H9 (cell line): ENCODE measurements at places on chromosomes 3 and 15.

DNA sequence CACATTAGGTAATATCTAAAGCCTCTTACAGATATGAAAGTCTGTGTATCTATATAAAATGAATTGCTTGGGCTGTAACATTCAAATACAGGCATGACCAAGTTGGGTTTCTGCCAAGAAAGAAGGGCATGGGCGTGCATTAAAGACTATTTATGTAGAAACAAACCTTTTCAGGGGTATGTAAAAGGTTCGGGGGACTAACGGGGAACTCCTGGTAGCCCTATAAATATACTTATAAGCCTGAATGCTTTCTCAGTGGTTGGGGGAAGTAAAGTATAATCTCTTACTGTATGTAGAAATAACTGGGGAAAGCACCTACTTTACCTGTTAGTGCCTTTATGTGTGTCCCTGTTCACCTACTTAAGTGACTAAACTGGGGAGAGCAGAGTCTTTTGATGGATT, 154.5 kb upstream of the TBL1XR1 start:
- H3K36me3 ChIP-seq: no peaks in the 10 kb centered on the region
- H3K27me3 ChIP-seq: peaks cover 14% of the 10 kb centered on the region; the same call in 1 of the 2 replicates
- H3K4me1 ChIP-seq: no peaks in the 10 kb centered on the region; the same call in 1 of the 2 replicates
- H3K4me3 ChIP-seq: no peak overlapping the region
- H3K27ac ChIP-seq: no peak overlapping the region
- no peak for DNase-seq

DNA sequence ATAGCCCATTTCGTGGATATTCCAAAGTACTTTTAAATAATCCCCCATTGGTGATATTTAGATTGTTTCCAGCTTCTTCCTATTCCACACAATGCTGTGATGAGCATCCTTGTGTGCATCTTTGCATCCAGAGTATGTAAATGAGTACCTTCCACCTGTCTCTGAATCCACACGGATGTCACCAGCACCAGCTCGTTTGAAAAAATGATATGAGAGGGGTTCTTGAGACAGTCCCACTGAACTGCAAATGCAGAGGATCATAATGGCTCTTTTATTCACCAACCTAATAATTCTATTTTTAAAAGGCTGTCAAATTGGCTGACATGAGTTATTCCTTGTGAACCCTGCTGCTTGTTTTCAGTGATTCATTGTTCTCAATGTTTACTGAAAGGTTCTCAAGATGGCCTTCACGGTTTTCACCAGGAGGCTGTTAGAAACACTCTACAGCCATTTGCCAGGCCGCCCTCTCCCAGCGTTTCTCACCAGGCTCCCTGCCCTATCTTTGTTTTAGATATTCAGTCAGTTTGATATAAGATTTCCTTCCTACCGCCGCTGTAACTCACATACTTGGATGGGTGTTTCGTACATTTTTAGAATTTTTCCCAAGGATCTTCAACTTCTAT, 96.7 kb upstream of the PTPRG start:
- DNase-seq: no peak
- H3K4me1 ChIP-seq: no peaks in the 10 kb centered on the region
- H3K27ac ChIP-seq: no peak overlapping the region
- no peak overlapping the region for H3K4me3 ChIP-seq
- H3K27me3 ChIP-seq: no peaks in the 10 kb centered on the region

DNA sequence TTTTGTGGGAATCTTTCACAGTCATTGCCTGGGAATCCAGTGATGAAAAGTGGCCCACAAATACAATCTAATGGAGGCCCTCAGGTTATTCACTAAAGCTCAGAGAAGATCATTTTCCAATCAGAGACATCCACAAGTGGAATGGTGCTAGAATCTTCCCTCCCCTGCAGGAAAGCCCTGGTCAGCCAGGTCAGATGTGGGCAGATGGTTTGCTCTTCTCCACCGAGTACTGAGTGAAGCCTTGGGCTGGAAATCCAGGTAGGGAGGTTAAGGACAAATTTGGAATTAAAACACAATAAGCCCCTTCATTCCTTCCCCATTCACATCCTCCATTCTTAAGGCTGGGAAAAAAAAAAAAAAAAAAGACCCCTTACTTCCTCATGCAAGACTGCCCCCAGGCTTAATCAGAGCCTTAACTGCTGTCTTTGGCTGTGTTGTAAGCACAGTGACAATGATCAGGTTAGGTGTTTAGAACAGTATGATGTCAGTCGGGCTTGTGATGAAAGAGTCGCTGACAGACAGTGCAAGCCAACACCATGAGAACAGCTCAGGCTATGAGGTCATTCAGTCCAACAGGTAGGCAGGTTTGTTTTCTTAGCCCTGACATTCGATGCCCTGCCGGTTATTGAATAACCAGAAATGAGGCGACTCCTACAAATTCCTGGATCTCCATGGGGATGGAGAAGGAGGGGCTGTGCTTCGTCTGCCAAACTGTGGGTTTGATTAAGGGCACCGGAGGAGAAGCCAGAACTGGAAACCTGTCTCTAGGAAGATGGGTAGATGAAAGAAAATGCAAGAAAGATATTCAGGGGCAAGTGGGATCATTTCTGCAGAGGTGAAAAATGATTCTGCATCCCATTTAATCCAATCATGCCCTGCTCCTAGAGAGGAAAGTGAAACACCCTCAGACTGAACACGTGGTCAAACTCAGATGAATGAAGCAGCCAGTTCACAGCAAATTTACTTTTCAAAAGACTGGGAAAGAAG, 23.5 kb upstream of the HES1 start:
- no peaks in the 10 kb centered on the region for H3K27me3 ChIP-seq
- no peaks in the 10 kb centered on the region; the same call in 2 of the 3 replicates for H3K36me3 ChIP-seq
- H3K4me1 ChIP-seq: peaks cover 2% of the 10 kb centered on the region; the same call in 1 of the 2 replicates
- no peak for DNase-seq

DNA sequence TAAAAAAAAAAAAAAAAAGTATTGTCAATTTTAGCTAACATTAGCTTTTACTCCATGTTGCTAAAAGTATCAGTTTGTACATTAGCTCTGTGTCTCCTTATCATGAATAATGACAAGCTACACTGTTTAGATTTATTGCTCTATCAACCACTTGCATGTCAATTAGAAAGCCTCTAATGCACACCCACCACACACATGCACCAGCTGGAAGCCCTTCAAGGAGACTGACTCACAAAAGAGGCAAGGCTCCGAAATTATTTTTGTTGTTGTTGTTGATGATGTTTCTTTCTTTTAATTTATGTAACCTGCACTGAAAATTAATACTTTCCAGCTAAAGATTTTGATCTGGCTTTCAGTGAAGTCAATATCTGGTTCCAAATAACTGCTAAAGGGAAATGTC, 71.5 kb downstream of the ETFA start:
- no peak overlapping the region for H3K4me3 ChIP-seq
- H3K36me3 ChIP-seq: peaks cover 5% of the 10 kb centered on the region; the same call in 1 of the 2 replicates
- no peak for DNase-seq

- DNase-seq: no peak
- H3K27me3 ChIP-seq: no peaks in the 10 kb centered on the region
- no peak overlapping the region for H3K27ac ChIP-seq
- no peak overlapping the region for H3K4me3 ChIP-seq
- peaks cover 1% of the 10 kb centered on the region; the same call in 1 of the 3 replicates for H3K36me3 ChIP-seq
- no peaks in the 10 kb centered on the region for H3K4me1 ChIP-seq
Observed at GRCh38 chr3:26418553-26418952, 204.0 kb upstream of the LRRC3B start.

- H3K36me3 ChIP-seq: peaks cover 87% of the 10 kb centered on the region
- no peak overlapping the region for H3K27ac ChIP-seq
- no peaks in the 10 kb centered on the region for H3K27me3 ChIP-seq
- H3K4me1 ChIP-seq: peaks cover 3% of the 10 kb centered on the region; the same call in 1 of the 2 replicates
- H3K4me3 ChIP-seq: no peak overlapping the region
Observed at GRCh38 chr3:194654443-194654842, 17.5 kb downstream of the LSG1 start.

DNA sequence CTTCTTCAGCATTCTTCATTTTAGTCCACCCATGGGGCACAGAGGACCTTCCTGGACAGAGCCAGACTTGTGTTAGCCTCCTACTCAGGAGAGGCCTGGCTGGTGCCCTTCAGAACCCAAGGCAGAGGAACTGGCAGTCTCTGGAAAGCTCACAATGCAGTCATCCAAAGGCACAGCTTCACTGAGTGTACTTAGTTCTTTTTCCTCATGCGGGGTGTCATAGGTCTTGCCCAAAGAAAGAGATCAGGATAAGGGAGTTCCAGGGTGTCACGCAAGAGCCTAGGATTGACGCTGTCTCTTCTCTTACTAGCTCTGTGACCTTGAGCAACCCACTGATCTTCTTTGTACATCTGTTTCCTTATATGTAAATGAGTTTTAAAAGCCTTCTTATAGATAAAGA, 58.7 kb downstream of the CD200 start:
- H3K27ac ChIP-seq: peak overlapping the region; percentile 75
- H3K4me1 ChIP-seq: peaks cover 4% of the 10 kb centered on the region; the same call in 1 of the 2 replicates
- H3K27me3 ChIP-seq: no peaks in the 10 kb centered on the region
- H3K36me3 ChIP-seq: peaks cover 19% of the 10 kb centered on the region

DNA sequence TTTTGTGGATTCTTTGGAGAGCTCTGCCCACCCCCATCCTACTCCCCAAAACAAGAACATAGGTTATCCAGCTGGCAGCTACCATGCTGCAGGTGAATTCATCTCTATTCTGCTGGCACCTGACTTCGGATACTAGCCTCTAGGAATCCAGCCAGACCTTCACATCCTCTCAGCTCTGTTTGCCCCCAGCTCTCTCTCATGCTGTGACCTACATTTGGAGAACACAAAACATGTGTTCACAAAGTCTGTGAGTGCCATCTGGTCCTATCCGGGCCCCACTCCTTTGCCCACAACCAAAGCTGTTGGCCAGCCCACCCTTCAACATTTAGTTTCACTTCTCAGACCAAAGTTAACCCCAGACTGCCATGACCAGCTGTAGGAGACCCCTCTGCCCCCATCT, 89.4 kb upstream of the C3orf80 start:
- H3K27me3 ChIP-seq: no peaks in the 10 kb centered on the region
- H3K4me3 ChIP-seq: no peak overlapping the region
- H3K4me1 ChIP-seq: no peaks in the 10 kb centered on the region
- no peaks in the 10 kb centered on the region for H3K36me3 ChIP-seq
- no peak for DNase-seq

GRCh38 chr3:39013921-39014509, 37.7 kb downstream of the SCN11A start:
- no peaks in the 10 kb centered on the region for H3K27me3 ChIP-seq
- H3K36me3 ChIP-seq: no peaks in the 10 kb centered on the region
- H3K4me1 ChIP-seq: no peaks in the 10 kb centered on the region
- no peak overlapping the region for H3K27ac ChIP-seq
- no peak for DNase-seq
